ENCODE measurements at places on chromosomes 6 and 20. TPM values are rescaled to one million over a fixed set of nuclear protein-coding genes. Genes with fewer than 3 reads are reported as not detected.
A peak's percentile ranks its signal among the peaks of the same experiment; 100 is the strongest.

DNA sequence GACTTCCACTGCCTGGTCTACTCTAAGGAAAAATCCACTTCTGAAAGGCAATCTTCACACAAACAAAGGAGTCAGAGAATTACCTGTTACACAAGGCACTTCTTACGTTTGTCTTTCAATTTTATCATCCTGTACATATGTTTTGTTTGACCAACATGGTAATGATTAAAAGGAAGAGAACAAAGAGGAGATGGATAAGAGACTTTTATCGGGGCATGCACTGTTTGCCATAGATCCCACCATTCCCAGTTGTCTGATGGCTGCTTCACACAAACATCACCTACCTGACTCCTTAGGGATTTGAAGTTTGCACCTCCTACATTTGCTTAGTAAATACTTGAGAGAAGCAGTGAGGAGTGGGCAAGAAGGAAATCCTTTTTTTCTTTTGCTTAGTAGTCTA is 87.1 kb downstream of the BFSP1 start:
- H3K27ac ChIP-seq: no peak overlapping the region
- no peaks in the 10 kb centered on the region for H3K4me1 ChIP-seq
- no peak overlapping the region for H3K4me3 ChIP-seq
- H3K36me3 ChIP-seq: no peaks in the 10 kb centered on the region
- H3K27me3 ChIP-seq: no peaks in the 10 kb centered on the region

Gene FNDC1
- 0.05 TPM for total RNA-seq

DNA sequence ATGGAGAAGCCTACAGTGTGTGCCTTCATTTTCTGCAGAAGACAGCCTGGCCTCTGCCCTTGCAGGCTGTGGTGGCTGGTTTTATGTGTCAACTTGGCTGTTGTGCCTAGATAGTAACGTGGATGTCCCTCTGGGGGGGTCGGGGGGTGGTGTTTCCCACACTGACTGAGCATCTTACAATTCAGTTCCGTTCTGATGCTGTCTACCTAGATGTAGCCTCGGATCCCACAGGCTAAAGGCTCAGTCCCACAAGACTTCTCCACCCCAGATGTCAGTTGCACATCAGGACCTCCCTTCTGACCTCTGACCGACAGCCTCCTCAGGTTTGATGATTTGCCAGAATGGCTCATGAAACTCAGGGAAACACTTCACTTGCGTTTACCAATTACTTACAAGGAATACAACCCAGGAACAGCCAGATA is 4.4 kb downstream of the PYGB start:
- H3K4me3 ChIP-seq: no peak overlapping the region
- DNase-seq: peak; percentile 68
- no peaks in the 10 kb centered on the region for H3K27me3 ChIP-seq
- peaks cover 13% of the 10 kb centered on the region for H3K4me1 ChIP-seq

GRCh38 chr6:135228486-135228885 is 47.4 kb downstream of the MYB start:
- no peak overlapping the region for H3K27ac ChIP-seq
- no peaks in the 10 kb centered on the region for H3K36me3 ChIP-seq
- no peak overlapping the region for H3K4me3 ChIP-seq
- no peak for DNase-seq
- peaks cover 3% of the 10 kb centered on the region for H3K4me1 ChIP-seq

GRCh38 chr6:169156108-169156792 is 97.4 kb downstream of the THBS2 start:
- H3K27ac ChIP-seq: no peak overlapping the region
- H3K36me3 ChIP-seq: no peaks in the 10 kb centered on the region
- DNase-seq: no peak
- H3K4me1 ChIP-seq: no peaks in the 10 kb centered on the region
- no peaks in the 10 kb centered on the region for H3K27me3 ChIP-seq

GRCh38 chr6:53326372-53327016 is 22.3 kb downstream of the ELOVL5 start:
- no peak overlapping the region for H3K4me3 ChIP-seq
- H3K4me1 ChIP-seq: no peaks in the 10 kb centered on the region
- H3K36me3 ChIP-seq: no peaks in the 10 kb centered on the region
- DNase-seq: no peak

DNA sequence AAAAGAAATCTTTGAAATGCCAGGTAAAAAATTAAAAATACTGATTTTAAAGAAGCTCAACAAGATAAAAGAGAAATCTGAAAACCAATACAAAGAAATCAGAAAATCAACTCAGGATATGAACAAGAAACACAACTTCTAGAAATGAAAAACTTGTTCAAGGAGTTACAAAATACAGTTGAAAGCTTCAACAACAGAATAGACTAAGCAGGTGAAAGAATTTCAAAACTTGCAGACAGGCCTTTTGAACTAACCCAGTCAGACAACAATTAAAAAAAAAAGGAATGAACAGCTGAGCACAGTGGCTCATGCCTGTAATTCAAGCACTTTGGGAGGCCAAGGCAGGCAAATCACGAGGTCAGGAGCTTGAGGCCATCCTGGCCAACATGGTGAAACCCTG is 57.8 kb downstream of the PDSS2 start:
- H3K36me3 ChIP-seq: no peaks in the 10 kb centered on the region
- H3K27me3 ChIP-seq: no peaks in the 10 kb centered on the region
- no peaks in the 10 kb centered on the region for H3K4me1 ChIP-seq
- DNase-seq: no peak
- H3K27ac ChIP-seq: no peak overlapping the region

Gene PRKN
- total RNA-seq: 3.7 TPM

Gene TP53INP2
- 38.1 TPM for total RNA-seq

- no peak overlapping the region for H3K27ac ChIP-seq
- DNase-seq: no peak
- no peaks in the 10 kb centered on the region for H3K36me3 ChIP-seq
- H3K4me3 ChIP-seq: no peak overlapping the region
These were observed 86.6 kb upstream of the PAX1 start for GRCh38 chr20:21618759-21619416.

Gene CST7
- 0.47 TPM for total RNA-seq

DNA sequence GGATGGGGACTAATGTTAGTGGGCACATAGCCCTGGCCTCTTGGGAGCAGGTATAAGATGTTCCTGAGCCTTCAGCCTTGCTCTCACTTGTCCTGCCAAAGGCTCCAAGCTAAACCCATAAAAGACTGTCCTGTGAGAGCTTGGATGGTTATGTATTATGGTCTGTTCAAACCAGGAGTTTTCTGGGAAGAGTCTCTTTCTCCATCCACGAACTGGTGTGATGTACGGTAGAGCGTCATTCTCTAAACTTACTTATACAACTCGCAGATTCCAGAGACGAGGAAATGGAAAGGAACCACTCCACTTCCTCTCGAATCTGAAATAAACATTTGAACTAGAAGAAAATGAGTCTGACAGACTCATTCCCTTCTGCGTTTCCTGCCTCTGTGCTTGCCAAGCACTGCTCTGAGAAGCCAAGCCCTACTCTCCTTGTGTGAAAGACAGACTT is 5.3 kb downstream of the SOBP start:
- H3K27ac ChIP-seq: peak overlapping the region; percentile 23
- H3K4me3 ChIP-seq: no peak overlapping the region
- DNase-seq: no peak
- peaks cover 20% of the 10 kb centered on the region for H3K27me3 ChIP-seq
- H3K4me1 ChIP-seq: peaks cover 4% of the 10 kb centered on the region
- no peaks in the 10 kb centered on the region for H3K36me3 ChIP-seq

DNA sequence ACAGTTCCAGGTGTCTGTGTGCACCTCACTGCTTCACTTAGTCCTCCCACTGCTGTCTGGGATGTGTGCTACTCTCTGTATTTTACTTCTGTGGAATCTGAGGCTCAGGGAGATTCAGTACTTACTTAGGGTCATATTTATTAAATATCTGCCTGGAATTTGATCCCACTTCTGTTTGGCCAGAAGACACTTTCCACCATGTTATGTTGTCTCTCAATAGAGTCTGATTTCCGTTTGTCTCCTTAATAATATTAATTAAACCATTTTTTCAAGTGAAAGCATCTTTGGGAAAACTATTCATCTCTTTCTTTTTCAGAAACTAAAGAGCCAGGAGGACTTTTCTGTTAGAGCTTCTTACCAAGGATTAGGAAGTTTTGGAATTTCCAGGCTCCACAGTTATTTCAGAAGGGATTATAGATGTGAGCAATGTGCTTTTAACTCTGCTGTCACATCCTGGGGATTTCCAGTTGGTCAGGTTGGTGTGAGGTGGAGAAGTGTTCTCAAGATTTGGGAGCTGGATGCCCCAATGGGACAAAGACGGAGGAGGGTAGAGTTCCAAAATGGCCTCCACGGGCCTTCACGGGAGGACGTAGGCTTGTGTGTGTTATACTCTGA is 156.8 kb upstream of the RALGAPA2 start:
- no peak overlapping the region for H3K4me3 ChIP-seq
- H3K4me1 ChIP-seq: no peaks in the 10 kb centered on the region
- H3K27me3 ChIP-seq: no peaks in the 10 kb centered on the region
- H3K27ac ChIP-seq: no peak overlapping the region

Gene CLPSL2
- not detected for total RNA-seq

Gene MMP24
- total RNA-seq: 0.15 TPM

GRCh38 chr20:61562897-61563504 is 310.9 kb downstream of the CDH4 start:
- no peaks in the 10 kb centered on the region for H3K36me3 ChIP-seq
- no peaks in the 10 kb centered on the region for H3K4me1 ChIP-seq
- H3K27me3 ChIP-seq: no peaks in the 10 kb centered on the region

DNA sequence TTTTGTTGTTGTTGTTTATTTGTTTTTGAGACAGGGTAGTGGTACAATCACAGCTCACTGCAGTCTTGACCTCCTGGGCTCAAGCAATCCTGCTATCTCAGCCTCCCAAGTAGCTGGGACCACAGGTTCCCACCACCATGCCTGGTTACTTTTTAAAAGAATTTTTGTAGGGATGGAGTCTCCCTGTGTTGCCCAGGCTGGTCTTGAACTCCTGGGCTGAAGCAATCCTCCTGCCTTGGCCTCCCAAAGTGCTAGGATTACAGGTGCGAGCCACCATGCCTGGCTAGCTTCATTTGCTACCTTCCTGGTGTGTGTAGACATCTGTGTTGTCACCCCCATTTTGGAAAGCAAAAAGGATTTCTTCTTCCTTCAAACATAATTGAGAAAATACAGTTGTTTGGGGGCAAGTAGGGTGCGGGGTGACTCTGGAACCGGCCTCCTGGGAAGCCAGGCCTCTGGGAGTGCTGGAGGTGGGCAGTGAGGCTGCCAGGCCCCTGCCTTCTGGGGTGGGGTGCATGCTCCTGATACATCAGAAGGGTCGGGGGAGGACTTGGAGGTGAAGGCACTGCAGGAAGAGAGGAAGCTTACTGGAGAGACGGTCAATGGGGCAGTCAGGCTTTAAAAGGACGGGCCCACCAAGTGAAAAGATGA is 28.4 kb downstream of the SYNJ2 start:
- H3K27ac ChIP-seq: no peak overlapping the region
- H3K4me1 ChIP-seq: no peaks in the 10 kb centered on the region
- no peaks in the 10 kb centered on the region for H3K36me3 ChIP-seq
- H3K4me3 ChIP-seq: no peak overlapping the region

DNA sequence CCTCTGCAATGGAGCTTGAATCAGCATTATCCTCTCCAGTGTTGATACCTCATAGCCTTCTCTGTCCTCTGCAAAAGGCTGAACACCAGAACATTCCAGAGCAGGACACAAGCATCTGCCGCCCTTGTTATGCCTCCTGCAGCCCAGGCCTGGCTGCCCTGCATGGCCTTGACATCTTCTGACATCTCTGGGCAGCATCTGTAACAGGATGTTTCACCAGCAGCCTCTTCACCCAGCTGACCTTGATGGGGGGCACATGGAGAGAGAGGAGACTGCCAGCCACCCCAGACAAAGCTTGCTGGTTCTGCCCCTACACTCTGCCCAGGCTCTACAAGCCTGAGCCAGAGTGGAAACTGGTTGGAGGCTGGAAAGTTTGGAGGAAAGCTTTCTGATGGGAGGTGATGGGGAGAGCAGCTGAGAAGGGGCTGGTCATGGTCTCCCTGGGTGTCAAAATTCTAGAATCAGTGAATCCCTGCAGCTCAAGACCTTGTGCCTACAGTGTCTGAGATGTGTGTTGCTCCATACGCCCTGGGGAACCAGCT is 145.1 kb downstream of the MRPL14 start:
- DNase-seq: no peak
- H3K27me3 ChIP-seq: no peaks in the 10 kb centered on the region
- H3K4me1 ChIP-seq: no peaks in the 10 kb centered on the region
- H3K27ac ChIP-seq: no peak overlapping the region
- no peaks in the 10 kb centered on the region for H3K36me3 ChIP-seq

Gene GCNT2
- total RNA-seq: 9.8 TPM

Gene TRIM10
- total RNA-seq: 3.9 TPM

Gene COQ3
- 8.5 TPM for total RNA-seq

- peak overlapping the region; percentile 55 for H3K4me3 ChIP-seq
- no peaks in the 10 kb centered on the region for H3K27me3 ChIP-seq
- peak overlapping the region; percentile 25 for H3K27ac ChIP-seq
- no peak for DNase-seq
These were observed 1.2 kb downstream of the EYA2 start for GRCh38 chr20:46895906-46896242.

- H3K27ac ChIP-seq: no peak overlapping the region
- no peak overlapping the region for H3K4me3 ChIP-seq
- no peak for DNase-seq
- no peaks in the 10 kb centered on the region for H3K4me1 ChIP-seq
- H3K27me3 ChIP-seq: no peaks in the 10 kb centered on the region
- H3K36me3 ChIP-seq: no peaks in the 10 kb centered on the region
These were observed 109.9 kb upstream of the FOXC1 start for GRCh38 chr6:1499777-1500176.

GRCh38 chr6:80548532-80548931 is 442.1 kb downstream of the BCKDHB start:
- no peaks in the 10 kb centered on the region for H3K4me1 ChIP-seq
- no peaks in the 10 kb centered on the region for H3K27me3 ChIP-seq
- no peaks in the 10 kb centered on the region for H3K36me3 ChIP-seq

Gene BLOC1S5
- 14.1 TPM for total RNA-seq

DNA sequence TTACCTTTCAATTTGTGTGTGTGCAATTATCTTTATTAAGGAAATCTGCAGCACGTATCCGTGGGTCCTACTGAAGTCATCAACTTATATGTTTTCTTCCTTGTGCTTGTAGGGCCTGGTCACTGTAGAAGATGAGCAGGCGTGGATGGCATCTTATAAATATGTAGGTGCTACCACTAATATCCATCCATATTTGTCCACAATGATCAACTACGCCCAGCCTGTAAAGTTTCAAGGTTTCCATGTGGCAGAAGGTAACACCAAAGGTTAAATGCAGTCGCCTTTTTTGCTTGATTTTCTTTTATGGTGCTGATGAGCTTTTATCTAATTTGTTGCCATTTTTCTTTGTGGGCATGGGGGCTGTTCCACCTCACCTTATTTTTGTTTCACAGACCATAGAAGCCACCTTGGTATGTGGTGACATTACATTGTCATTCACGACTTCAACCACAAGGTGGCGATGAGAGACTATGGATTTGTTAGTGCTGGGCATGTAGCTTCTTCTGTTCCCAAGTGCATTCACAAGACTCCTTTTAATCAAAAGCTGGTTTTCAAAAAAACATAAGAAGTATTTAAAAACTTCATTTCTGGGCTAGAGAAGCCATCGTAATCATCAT is 106.5 kb upstream of the LAMP5 start:
- no peak overlapping the region for H3K27ac ChIP-seq
- no peaks in the 10 kb centered on the region for H3K27me3 ChIP-seq
- peak; percentile 65 for DNase-seq
- no peak overlapping the region for H3K4me3 ChIP-seq
- peaks cover 6% of the 10 kb centered on the region for H3K36me3 ChIP-seq
- H3K4me1 ChIP-seq: no peaks in the 10 kb centered on the region

Measured in colonic mucosa (tissue), 4 donors.